ENCODE measurements at places on chromosomes 7 and 10.

GRCh38 chr10:5524641-5525560 lies at the start of gene CALML3:
Gene CALML3 (plus strand): TSS chr10:5524961. CDS start chr10:5525086, 125 bp downstream.
- DNase-seq: no peak

DNA sequence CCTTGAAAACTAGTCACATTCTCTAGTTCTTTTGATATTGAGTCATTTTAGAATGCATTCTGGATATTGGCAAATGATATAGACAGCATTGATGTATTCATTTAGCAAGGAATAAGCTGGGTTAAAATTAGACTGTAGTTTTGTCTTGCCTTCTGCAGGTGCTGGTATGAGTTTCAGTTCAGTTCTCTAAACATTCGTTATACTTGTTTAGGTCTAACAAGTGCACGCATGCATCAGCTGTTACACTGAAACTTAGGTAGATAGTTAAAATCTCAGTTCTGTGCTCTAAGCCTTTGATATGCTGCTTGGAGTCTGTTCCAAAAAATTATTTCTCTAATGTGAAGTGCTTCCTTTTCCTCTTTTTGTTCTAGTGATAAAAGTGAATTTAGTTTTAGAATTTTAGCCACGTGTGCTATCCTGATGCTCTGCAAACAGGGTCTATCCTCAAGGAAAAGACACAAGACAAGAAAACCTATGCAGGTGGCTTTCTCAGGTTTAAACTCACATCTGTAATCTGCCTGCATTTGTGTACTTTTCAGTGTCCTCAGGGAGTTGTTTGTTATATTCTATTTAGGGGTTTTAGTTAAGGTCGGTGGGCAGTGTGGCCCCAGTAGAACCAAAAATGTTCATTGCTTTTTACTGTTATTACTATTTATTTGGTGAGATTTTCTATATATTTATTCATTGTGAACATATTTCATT lies 409.0 kb downstream of the CDC14C start:
- no peak for DNase-seq

- no peak for DNase-seq
These were observed 3.7 kb upstream of the TRIP6 start for GRCh38 chr7:100863406-100863950.

- no peak for DNase-seq
These were observed 42.4 kb downstream of the TBATA start for GRCh38 chr10:70742537-70743429.

DNA sequence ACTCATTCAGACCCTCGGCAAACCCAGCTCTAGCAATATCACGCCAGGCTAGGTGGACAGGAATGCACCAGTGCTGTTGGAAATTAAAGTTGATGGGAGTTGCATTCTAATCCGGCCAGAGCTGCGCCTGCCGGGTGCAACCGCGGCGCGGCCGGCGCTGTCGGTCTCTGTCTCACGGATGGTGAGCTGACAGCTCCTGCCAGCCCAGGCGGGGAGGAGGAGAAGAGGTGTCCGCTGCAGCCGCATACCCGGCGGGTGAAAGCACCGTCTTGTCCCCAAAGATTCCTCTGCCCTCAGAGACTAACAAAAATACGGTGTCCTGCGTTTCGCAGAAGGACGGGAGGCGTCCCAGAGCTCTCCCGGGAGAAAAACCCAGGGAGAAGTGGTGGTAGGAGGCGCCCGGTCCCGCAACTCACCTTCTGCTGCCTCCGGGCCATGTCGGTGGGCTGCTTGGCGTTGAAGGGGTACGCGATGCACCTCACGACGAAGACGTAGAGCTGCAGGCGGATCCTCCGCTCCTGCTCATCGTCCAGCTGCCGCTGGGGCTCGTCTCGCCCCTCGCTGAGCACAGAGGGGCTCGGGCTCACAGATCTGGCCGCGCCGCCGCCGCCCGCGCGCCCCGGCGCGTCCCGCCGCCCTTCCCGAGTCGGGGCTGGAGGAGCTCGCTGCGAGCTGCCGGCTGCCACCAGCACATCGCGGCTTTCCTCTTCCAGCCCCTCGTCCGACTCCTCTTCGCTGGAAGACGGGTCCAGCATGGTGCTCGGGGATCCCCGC lies 490 bp downstream of the CADPS2 start:
- DNase-seq: no peak

DNA sequence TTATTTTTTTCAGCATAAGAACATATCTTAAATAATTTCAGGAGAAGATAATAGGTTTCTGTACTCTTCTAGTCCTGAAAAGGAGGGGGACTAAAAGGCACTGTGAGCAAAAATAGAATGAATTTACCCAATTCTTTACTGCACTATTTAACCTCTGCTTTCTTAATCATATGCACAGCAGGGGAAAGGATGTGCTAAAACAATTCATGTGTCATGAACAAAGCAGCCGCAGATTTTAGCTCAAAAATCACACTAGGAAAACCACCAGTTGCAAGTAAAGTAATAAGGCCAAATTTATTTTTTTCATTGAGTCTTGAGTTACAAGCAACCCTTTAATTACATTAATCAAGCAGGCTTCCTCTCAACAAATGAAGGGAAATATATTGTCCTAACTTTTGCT lies 80.1 kb downstream of the CABCOCO1 start:
- DNase-seq: no peak

DNA sequence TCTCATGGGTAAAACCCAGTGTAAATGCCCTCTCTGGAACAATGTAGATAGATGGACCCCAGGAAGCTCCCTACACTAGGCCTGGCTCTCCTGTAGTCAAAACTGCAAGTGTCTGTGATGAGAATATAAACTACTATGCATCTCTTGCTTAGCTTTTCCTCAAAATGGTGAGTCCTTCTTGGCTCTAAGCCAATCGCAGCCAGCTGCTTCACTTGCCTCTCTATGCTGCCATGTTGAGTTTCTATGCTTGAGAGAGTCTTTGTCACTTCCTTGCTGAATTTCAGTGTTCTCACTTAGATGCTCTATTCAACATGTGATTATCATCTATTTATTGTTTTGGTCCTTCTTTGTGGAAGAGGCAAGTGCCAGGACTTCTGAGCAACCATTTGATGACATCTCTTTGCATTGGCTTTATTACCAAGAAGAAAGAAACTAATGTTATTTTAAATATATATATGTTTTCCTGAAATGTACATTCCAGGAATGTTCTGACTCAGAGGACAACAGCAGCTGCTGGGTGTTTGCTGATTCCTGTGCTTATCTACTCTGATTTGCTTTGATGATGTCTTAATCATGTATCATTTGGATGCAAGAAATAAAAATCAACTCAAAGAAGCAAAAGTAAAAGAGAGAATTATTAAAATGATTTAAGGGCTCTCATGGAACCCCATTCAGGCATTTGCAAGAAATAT lies 16.6 kb downstream of the TAS2R40 start:
- DNase-seq: no peak

- no peak for DNase-seq
These were observed 207.6 kb upstream of the TMEM72 start for GRCh38 chr10:44703241-44704155.

Measured in activated CD4-positive, CD25-positive, alpha-beta regulatory T cell (primary cell).